ENCODE measurements at places on chromosomes 13 and 19. TPM values are rescaled to one million over a fixed set of nuclear protein-coding genes. Genes with fewer than 3 reads are reported as not detected.

The OR7C1 gene
- not detected for total RNA-seq

The XAB2 gene
- 52.9 TPM for total RNA-seq

The FAM83E gene
- not detected for total RNA-seq

The SELENOV gene
- total RNA-seq = not detected

The ERCC5 gene
- 51.9 TPM for total RNA-seq

The PPFIA3 gene
- total RNA-seq = 4.0 TPM

The MYH14 gene
- total RNA-seq = 0.28 TPM

The LYL1 gene
- 55.0 TPM for total RNA-seq

The TPRX1 gene
- total RNA-seq = not detected

The PSPN gene
- 1.1 TPM for total RNA-seq

The ZNF701 gene
- 15.1 TPM for total RNA-seq

The PEAK3 gene
- total RNA-seq = 0.19 TPM

The ZNF677 gene
- total RNA-seq = 15.8 TPM

The RB1 gene
- total RNA-seq = 61.2 TPM

The TMEM161A gene
- 18.7 TPM for total RNA-seq

DNA sequence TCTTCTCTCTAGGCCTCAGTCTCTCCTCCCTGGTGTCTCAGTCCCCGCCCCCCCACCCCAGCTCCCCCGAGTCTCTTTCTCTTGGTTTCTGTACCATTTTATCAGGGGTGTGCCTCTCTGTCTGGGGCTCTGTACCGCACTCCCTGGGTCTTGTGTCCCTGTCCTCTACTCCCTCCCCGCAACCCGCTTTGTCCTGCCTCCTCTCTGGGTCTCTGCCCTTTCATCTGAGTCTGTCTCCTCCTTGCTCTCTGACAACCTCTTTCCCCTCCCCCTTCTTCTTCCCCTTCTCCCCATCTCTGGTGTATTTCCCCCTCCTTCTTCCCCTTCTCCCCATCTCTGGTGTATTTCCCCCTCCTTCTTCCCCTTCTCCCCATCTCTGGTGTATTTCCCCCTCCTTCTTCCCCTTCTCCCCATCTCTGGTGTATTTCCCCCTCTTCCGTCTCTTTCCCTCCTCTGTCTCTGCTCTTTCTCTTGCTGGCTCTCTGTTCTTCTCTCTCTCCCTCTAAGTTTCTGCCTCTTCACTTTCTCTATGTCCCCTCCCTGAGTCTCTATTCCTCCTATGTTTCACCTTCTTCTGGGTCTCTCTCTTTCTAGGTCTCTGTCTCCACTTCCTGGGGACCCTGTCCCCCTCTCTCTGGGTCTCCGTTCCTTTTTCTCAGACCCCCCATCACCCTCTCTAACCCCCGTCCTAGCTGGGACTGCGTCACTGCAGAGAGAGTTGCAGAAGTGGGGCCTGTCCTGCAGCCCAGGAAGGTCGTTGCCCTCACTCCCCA is 2.2 kb upstream of the KCNC3 start:
- no peak for DNase-seq

DNA sequence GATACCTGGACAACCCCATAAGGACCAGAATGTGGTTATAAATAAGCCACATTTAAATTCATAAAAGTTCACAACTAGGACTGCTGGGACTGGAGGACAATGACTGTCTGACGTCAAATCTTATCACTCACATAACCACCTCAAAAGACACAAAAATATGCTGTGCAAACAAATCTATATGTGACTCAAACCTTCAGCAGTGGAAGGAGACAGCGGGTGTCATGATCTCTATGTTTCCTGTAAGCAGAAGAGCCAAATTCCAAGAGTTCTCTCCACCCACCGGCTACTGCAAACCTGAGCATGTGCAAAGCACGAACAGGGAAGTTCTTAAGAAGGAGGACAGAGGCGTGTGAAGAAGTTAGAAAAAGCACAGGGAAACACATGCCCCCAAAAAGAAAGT is 113.2 kb downstream of the MYCBP2 start:
- DNase-seq = peak; percentile 60

DNA sequence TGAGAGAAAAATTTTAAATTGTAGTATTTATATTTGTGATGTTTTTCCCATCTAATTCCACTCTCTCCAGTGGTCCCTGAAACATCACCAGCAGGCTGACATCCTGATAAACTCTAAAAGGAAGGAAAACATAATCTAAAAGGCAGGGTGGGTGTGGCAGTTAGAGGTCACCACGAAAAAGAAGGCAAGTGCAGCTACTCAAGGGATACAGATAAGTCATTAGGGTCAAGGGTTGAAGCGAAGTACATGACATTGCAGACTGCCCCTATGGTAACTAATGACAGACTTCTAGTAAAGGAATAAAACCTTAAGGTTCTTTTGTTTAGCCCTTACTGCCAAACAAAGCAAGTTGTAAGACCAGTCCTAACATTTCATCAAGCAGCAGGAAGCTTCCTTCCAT is 6.0 kb upstream of the NEK3 start:
- no peak for DNase-seq

DNA sequence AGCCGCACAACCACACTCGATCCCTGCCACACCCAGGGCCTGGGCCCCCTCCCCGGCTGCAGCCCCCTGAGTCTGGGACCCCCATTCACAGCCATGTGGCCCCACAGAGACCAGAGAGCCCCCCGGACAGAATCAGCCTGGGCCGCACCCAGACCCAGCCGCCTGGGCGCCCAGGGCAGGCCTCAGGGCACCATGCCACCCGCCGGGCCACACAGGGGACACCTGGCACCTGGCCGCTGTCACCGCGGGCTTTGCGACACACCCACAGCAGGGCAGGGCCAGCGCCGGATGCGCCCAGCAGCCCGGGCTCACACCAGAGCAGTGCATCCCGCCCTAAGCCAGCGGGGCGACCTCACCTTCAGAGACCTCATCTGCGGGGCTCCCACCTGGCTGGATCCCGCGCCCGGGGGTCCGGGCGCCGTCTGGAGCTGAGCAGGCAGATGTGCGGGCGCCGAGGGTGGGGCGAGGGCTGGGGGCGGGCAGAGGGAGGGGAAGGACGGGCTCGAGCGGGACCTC is 443 bp downstream of the TBXA2R start:
- no peak for DNase-seq

DNA sequence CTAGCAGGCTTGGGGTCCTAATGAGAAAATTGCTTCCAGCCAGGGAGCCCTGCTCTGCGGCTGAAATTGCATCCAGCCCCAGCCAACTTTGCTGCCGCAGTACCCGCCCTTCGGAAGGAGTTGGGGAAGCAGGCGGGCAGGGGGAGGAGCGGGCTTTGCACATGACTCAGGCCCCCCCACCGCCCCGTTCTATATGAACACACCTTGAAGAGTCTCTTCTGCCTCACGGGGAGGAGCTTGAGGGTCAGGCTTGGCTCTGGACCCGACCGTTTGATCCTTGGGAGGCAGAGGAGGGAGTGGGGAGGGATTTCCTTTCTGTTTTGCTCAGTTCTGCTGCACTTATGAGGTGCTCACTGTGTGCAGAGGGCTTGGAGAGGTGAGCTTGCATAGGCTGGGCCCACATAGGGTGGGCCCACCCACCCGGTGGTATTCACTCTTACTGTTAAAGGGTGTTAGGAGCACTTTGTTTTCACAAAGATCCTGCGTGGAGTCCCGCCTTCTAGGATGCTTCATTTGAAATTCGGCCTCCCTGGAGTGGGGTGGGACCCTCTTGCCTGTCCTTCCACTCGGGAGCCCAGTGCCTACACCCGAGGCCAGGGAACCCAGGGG is 46.5 kb downstream of the LYL1 start:
- no peak for DNase-seq

DNA sequence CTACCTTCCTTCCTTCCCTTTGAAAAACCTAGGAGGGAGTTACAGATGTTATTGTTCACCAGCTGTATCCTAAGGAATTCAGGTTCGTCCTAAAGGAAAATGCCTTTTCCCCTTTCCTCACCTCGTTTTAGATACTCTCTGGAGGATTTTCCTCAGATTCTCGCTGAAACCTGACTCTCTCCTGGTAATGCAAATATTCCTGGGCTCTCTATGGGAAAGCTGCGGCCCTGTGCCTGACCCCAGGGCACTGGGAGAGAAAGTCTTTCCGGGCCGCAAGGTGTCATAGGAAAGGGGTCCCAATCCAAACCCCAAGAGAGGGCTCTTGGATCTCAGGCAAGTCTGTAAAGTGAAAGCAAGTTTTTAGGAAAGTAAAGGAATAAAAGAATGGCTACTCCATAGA is 13.1 kb upstream of the OR1M1 start:
- DNase-seq = no peak

DNA sequence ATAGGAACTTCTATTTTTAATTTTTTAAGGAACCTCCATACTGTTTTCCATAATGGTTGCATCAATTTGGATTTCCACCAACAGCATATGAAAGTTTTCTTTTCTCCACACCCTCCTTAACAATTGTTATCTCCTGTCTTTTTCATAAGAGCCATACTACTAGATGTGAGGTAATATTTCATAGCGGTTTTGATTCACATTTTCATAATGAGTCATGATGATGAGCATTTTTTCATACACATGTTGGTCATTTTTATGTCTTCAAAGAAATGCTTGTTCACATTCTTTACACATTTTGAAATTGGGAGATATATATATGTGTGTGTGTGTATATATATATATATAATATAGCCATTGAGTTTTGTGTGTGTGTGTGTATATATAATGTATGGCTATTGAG is 420.3 kb upstream of the PCDH9 start:
- no peak for DNase-seq

- DNase-seq = no peak
These were observed 15.6 kb downstream of the ELL start for GRCh38 chr19:18506101-18506930.

GRCh38 chr13:46637213-46637612 is 84.2 kb downstream of the LRCH1 start:
- DNase-seq = no peak

DNA sequence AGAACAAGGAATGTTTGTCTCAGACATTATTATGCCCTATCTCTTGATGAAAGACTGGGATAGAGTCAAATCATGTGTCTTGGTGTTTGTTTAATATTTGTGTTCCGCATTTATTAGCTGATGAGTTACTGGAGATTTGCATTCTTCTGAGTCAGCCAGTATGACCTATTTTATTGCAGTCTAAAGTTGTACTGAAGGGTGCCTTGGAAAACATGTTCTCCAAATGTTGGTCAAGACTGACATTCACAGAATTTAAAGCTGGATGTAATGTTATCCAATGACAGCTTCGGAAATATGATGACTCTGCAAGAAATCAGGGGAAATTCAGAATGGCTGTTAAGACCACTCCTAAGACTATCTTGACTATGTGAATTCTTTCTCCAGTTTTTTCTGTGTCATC is 134.0 kb downstream of the KCNRG start:
- no peak for DNase-seq

DNA sequence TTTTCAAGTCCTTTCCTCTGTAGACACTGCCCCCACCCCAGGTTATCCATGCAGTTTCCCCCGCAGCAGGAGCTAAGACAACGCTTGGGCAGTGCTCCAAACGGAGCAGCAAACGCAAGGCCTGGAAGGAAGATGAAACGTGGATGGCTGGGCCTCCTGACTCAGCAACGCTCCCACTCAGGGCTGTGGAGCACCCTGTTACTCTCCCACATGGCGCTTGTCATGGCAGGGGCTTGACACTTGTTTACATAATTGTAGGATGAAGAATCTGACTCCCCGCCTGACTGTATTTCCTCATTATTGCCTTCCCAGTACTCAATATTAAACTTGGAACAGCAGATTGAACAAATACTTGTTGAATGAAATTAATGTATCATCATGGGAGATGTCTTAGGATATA is 799 bp upstream of the C1QTNF9B start:
- DNase-seq = no peak

DNA sequence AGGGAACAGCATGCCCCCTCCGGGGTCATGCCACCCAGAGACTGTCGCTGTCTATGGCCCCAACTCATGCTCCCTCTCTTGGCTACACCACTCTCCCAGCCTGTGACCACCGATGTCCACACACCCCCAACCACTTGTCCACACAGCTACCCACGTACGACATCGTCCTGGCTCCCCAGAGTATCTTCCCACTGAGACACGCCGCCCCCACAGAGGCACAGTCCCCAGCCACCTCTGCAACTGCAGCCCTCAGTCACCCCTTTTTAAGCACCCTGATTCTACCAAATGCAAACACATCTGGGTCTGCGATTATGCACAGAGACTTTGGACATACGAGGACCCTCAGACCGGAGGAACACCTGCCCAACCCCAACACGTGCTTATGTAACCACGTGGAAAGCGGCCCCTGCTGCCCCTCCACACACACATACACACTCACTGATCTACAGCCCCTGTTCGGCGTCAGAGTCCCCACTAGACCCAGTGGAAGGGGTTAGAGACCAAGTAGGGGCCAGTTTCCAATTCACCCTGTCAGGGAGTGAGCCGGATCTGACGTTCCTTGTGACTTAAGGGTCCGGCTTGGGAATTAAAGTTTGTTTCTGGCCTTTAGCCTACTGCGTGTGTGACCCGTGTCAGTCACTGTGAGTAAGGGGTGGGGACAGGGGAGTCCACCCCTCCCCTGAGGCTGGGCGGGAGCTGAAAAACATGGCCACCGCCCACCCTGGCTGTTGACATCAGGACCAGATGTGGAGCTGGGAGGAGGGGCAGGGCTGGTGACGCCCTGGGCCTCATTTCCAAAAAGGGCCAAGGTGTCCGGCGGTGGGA is 11.9 kb upstream of the AXL start:
- no peak for DNase-seq

- no peak for DNase-seq
These were observed 11.9 kb downstream of the PLEKHF1 start for GRCh38 chr19:29677001-29677817.

- DNase-seq = no peak
These were observed 5.5 kb downstream of the UPK1A start for GRCh38 chr19:35671818-35672217.

- no peak for DNase-seq
These were observed 30.0 kb downstream of the SOX1 start for GRCh38 chr13:112096959-112097358.

GRCh38 chr13:41311406-41312175 is 524 bp downstream of the NAA16 start:
- peak; percentile 60 for DNase-seq

GRCh38 chr13:24215126-24215525 is 54.6 kb downstream of the SPATA13 start:
- no peak for DNase-seq

DNA sequence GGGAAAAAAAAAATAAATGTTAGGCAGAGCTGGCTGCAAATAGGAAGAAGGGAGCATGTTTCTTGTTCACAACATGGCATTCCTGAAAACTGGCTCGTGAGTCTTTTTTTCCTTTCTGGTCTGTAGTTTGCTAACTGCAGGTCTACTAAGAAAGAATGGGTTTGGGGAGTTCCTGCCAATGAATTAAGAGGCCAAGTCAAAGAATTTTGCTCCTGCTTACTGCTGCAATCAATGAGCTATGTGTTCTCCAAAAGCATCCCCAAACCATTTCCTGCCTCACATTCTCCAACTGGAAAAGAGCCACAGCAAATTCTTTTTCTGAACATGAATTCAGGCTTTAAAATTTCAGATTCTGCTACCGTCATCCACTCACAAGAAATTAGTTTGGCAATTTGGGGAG is 88.6 kb downstream of the DCT start:
- no peak for DNase-seq

DNA sequence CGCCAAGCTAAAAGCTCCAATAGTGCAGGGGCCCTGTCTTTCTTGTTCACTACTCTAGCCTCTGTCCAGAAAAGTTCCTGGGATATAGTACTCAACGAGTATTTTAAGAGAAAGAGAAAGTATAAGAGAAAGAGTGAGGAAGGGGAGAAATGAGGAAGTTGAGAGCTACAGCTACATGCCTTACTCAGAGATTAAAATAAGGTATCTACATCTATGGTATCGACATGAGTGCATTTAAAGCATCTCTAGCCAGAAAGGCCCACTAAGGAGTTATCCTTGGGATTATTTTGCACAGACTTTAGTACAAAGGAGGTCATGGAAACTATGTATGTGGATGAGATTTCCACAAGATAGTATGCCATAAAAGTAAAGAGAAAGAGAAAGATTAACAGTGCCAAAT is 28.5 kb downstream of the MYCBP2 start:
- no peak for DNase-seq

All from dermis blood vessel endothelial cell (primary cell).